ENCODE measurements at places on chromosomes 2 and 18.
A peak's percentile ranks its signal among the peaks of the same experiment; 100 is the strongest.

GRCh38 chr2:32838418-32838817 is 108.3 kb upstream of the LTBP1 start:
- DNase-seq, result no peak

- DNase-seq, result no peak
Observed at GRCh38 chr2:164178835-164179465, 442.3 kb downstream of the GRB14 start.

GRCh38 chr2:63658176-63658968 is 69.6 kb downstream of the MDH1 start:
- no peak for DNase-seq

DNA sequence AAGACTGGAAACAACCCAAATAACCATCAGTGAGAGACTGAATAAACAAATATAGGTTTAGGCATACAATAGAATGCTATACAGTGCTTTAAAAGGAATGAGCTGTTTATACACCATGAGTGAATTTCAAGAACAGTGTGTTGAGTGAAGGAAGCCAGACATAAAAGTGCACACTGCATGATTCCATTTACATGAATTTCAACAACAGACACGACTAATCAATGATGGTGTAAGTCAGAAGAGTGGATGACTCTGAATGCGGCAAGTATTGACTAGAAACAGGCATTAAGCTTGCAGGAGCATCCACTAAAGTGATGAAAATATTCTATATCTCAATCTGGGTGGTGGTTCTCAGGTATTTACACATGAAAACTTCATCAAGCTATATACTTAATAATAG is 142.7 kb upstream of the SLC39A10 start:
- no peak for DNase-seq

DNA sequence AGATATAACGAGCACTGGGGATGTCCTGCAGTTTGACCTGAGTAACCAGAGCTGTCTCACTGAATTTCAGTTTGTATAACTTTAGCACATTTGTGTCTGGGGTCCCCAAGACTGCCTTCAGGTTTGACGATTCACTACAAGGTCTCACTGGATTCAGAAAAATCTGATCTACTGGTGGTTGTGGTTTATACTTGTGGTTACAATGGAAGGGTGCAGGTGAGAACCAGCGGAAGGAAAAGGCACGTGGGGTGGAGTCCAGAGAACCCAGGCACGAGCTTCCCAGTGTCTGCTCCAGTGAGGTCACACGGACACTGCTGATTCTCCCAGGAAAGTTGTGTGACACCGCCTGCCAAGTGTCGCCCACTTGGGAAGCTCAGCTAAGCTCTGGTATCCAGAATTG is 126.0 kb downstream of the ZNF236 start:
- DNase-seq, result no peak

GRCh38 chr18:57819671-57820460 is 16.8 kb upstream of the ATP8B1 start:
- peak; percentile 52 for DNase-seq

DNA sequence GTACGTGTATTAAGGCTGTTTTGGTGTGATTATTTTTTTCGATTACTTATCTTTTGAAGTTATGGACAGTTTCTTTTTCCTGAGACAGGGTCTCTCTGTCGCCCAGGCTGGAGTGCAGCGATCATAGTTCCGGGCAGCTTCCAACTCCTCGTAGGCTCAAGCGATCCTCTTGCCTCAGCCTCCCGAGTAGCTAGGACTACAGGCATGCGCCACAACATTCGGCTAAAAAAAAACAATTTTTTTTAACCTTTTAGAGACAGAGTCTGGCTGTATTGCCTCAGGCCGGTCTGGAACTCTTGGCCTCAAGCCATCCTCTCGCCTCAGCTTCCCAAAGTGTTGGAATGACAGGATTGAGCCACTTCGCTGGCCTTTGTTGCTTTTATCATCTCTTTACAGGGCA is 945 bp downstream of the HAT1 start:
- no peak for DNase-seq

DNA sequence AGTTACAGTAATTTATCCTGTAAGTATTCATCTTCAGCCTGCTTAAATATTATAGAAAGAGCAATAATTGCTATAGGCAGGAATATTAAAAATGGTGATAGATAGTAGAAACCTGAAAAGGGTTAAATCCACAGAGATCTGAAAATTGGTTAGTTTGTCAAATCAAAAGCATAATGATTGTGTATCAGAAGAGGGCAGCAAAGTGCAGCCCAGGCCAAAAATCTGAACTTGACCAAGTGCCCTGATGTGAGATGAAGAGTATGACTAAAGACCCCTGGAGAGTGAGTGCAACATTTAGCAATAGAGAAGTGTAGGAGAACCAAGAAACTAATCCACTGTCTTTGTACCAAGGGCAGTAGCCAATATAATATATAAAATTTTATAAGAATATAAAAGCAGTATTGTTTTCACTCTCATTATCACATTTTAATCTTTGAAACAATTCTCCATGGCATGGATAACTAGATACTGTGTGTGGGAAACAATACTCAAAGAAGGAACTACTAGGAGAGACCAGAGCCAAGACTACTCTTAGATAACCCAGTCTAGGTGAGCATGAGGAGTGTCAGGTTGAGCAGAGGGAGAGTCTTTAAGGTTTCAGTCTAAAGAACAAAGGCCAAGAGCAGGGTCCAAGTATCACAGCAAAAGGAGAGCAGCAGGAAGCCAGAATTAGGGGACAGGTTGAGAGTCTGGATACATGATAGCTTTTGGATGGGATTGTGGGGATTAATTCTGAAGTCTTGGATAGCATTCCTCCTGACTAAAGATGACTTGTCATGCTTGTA is 148.7 kb downstream of the CALCRL start:
- no peak for DNase-seq

GRCh38 chr18:68219274-68219673 is 495.6 kb downstream of the TMX3 start:
- DNase-seq, result no peak

- no peak for DNase-seq
Observed at GRCh38 chr2:165390875-165391274, 78.6 kb upstream of the CSRNP3 start.

GRCh38 chr18:6254456-6254855 is 160.3 kb downstream of the L3MBTL4 start:
- no peak for DNase-seq

DNA sequence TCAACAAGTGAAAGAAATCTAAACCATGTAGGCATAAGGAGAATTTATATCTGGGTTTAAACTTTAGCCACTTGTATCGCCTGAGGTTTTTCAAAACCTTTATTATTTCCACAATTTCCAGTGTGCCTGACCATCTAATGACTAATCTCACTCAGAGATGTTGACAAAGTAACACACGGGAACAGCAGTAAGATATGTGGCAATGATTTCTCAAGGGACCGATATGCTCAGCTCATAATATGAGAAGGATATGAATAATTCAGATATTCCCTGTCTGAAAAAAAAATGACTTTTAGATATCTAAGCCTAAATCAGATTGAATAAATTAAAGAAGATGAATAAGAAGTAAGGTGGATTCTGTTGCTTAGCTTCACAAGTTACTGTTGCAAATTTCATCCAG is 43.5 kb downstream of the TMEM163 start:
- no peak for DNase-seq

DNA sequence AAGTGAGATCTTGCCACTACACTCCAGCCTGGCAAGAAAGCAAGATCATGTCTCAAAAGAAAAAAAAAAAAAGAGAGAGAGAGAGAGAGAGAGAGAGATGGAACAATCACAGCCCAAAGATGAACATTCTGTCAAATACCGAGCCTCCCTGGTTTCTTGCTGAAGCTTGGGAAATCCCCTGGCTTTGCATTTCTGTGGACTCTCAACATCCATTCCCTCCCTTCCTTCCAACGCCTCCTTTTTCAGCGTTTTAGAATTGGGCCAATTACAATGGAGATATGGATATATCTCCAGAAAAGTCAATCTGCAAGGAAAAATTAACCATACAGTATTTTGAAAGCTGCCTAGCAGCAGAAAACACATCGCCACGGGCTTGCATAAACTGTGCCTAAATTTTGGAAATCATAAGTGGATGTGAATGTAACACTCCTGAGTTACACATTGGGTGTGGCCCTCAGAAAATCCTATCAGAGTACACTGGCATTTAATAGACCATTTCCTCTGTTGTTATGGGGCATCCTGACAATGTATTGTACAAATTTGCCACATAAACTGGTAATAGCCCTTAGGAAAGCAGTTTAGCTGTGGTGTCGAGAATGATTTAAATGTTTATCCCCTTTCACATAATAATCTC is 67.2 kb upstream of the PHLPP1 start:
- no peak for DNase-seq

- DNase-seq, result no peak
Observed at GRCh38 chr2:2699121-2699505, 368.0 kb upstream of the MYT1L start.

DNA sequence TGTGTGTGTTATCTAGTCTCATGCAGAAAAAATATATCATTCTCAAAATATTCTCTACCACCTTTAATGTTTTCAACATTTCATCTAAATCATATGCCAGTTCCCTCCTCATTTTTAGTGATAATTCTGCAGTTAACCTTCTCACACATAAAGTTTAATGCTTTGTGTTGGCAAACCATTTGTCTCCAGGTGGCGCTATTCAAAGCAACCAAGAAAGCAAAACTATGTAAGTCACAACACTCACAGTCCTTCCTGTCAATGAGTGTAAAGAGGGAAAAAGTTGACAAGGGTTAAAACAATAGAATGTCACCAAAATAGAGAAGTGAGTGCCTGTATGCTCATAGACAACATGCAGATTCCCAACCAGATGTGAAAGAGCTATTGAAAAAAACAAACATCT is 961.6 kb upstream of the LRRTM1 start:
- peak; percentile 2 for DNase-seq

- DNase-seq, result no peak
Observed at GRCh38 chr2:88613921-88614320, 13.3 kb downstream of the EIF2AK3 start.

- DNase-seq, result no peak
Observed at GRCh38 chr2:62489162-62489561, 16.8 kb downstream of the TMEM17 start.

DNA sequence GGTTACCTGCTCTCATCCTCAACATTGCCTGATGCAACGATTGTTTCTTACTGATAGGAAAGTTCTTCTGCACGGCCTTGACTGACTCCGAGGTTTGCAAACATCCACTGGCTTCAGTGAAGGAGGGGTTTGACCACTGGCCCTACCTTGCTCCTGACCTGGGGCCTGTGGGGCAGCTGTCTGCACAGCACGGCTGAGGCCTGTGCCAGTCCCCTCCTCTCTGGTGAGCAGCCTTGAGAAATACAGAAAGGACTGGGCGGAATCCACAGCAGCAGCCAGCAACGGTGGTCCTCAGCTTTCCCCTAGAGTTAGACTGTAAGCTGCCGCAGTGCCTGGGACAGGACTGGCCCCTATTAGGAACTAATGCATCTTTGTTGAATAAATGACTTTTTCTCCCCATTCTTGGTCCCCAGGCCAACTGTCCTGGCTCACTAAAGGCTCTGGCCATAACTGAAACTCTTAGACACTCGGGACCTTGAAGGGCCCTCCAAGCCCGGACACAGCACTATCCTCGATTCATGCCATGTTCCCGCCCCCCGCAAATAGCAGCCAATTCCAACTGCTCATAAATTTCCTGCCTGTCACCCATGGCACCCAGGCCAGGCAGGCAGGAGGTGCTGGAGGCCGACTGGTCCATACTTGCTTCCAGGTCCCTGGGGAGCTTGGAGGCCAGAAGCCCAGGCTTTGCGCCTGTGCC is 26.7 kb downstream of the ATOH8 start:
- DNase-seq, result no peak

DNA sequence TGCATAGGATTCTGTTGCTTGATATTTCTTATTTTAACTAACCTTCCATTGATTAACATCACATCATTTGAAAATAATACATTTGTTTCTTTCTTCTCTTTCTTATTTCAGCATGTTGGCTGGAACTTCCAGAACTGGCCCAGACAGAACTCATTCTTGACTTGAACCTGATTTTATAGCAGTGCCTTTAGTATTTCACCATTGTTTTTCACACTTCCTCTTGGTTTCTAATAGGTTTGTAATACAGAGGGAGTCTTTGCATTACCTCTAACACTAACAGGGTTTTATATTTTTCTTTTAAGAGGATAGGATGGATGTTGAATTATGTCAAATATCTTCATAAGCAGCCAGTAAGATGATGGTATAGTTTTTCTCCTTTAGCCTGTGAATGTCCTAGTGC is 39.2 kb downstream of the SEMA4F start:
- no peak for DNase-seq
